ENCODE measurements at places on chromosomes 16 and 17.
A peak's percentile ranks its signal among the peaks of the same experiment; 100 is the strongest.

- DNase-seq, result no peak
Measured at GRCh38 chr17:28711723-28712031, at the start of gene PROCA1. Gene PROCA1 (minus strand): TSS chr17:28711888. CDS start chr17:28711660, 228 bp downstream.

- no peak for DNase-seq
Measured at GRCh38 chr17:36978810-36979564, 30.2 kb downstream of the AATF start.

GRCh38 chr17:8022360-8023003 is 16.4 kb upstream of the ALOX15B start:
- DNase-seq, result no peak

- DNase-seq, result no peak
Measured at GRCh38 chr16:6956511-6956910, 376.1 kb upstream of the RBFOX1 start.

DNA sequence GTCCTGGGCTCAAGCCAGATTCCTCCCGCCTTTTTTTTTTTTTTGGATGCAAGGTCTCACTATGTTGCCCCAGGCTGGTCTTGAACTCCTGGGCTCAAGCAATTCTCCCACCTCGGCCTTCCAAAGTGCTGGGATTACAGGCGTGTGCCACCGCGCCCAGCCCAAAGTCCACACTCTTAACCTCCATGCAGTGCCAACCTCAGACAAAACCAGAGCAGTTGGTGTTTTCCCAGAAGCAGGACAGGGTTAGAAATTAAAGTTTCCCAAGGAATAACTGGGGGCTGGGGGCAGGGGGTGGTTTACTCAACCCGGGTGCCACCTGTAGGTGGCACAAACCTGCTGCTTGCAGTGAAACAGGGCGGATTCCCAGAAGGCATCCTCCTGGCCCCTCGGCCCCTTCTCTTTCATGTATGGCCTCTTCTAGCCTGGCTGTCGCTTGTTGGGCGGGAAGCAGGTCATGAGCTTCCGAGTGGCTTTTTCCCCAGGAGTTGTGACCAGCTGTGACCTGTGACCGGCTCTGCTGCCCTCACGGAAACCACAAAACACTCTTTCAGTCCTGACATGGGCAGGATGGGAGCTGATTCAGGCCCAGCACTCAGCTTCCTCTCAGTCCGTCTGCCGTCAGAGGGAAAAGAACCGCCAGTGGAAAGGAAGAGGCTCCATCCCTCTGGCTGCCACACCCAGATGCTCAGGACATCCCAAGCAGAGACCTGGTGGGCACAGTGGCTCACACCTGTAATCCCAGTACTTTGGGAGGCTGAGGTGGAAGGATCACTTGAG is 25.6 kb upstream of the USP7 start:
- DNase-seq, result no peak

- DNase-seq, result no peak
Measured at GRCh38 chr16:8660841-8661301, 13.5 kb upstream of the ABAT start.

GRCh38 chr17:8151120-8151640 is 1.0 kb downstream of the PER1 start:
- no peak for DNase-seq

GRCh38 chr17:39579318-39580081 is 28.2 kb downstream of the NEUROD2 start:
- no peak for DNase-seq

DNA sequence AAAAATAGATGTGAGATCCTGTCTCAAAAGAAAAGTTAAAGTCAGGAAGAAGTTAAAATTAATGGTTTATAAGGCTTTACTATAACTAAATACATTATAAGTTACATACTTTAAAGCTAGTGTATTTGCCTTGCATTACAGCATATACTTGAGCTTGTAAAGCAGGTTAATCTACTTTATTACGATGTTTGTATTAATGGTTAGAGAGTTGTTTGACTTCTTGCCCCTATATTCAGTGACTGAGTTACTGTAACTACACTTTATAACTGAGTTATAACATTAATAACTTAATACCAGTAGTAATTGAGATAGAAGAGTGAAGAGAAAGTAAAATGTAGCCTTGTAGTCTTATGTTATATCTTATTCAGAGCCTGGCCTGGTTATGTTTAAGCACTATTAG is 22.9 kb downstream of the CLTC start:
- no peak for DNase-seq

- DNase-seq, result no peak
Measured at GRCh38 chr16:87678618-87679017, 76.3 kb downstream of the JPH3 start.

DNA sequence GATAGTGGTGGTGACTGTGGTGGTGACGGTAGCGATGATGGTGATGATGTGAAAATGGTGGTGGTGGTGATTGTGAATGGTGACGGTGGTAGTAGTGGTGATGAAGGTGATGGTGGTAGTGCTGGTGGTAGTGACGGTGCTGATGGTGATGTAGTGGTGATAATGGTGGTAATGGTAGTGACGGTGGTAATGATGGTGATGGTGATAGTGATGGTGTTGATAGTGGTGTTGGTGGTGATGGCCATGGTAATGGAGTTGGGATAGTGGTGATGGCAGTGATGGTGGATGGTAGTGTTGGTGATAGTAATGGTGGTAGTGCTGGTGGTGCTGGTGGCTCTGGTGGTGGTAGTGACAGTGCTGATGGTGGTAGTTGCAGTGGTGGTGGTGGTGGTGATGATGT is 14.7 kb upstream of the RBFOX1 start:
- no peak for DNase-seq

- no peak for DNase-seq
Measured at GRCh38 chr17:7043497-7044198, at the start of gene SLC16A11. Gene SLC16A11 (minus strand): TSS chr17:7044092. CDS start chr17:7043513, 579 bp downstream.

GRCh38 chr16:30775392-30776188 is 11.4 kb downstream of the ZNF629 start:
- DNase-seq, result peak; percentile 52

- DNase-seq, result no peak
Measured at GRCh38 chr17:64685705-64686104, 23.6 kb upstream of the SMURF2 start.

DNA sequence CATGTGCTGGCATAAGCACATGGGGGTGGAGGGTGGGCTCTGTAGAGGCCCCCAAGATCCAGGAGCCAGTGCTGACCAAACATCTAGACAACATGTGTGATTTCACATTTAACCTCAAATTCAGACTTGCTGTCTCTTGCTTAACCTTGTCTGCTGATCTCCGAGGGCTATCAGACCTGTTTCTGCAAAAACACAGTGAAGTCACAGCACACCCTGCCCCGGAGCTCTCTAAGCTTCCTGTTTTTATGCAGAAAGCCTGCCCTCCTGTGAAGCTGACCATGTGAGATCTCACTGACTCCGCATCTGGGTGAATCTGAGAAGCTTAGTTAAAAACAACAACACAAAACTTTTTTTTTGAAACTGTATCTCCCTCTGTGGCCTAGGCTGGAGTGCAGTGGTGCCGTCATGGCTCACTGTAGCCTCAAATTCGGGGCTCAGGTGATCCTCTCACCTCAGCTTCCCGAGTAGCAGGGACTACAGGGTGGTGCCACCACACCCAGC is 6.6 kb upstream of the DPEP2 start:
- no peak for DNase-seq

- DNase-seq, result no peak
Measured at GRCh38 chr17:3596804-3597464, 12.3 kb downstream of the TRPV1 start.

- DNase-seq, result no peak
Measured at GRCh38 chr16:72367851-72368250, 195.9 kb upstream of the PMFBP1 start.

DNA sequence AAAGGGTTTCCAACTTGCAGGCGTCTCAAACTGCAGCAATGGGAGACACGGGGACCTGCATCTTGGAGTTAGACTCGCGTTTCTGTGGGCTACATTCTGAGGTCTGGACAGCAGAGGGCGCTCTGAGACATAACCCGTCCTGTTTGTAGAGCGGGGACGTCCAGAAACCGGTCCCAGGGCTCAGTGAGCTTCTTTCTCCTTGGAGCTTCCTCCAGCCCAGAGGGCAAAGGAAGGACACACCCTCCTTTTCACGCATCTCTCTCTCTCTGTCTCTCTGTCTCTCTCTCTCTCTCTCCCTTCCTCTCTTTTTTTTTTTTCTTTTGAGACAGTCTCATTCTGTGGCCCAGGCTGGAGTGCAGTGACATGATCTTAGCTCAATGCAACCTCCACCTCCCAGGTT is 19.8 kb downstream of the COX4I1 start:
- no peak for DNase-seq

DNA sequence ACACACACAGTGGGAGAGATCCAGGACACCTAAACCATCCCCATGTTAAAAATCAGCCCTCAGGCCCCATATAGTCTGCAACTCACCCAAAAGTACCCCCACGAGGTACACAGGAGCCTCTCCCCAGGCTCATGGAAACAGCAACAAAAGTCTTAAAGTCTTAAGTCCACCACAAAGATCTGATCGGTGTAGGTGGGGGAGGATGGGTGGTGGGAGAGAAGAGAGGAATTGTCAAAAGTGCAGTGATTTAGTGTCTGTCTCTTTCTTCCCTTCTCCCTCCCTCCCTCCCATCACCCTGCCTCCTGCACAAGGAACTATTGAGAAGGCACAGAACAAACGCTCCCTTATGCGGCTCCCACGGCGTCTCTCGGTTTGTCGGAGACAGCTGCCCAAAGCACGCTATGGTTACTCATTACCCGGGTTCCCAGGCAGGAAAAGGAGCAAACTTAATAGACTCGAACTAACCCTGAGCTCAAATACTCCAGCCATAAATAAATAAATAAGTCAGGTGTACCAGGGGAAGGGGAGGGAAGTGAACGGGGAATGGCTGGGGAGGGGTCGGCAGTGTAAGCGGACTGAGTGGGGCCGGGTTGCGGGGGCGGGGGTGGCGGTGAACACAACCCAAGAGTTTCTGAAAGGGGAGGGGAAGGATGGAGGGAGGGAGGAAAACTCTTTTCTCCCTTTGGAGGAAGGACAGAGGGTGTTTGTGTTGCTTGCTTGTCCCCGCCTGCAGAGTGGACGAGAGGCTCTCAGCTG is 477.4 kb downstream of the SLC39A11 start:
- peak; percentile 21 for DNase-seq

- DNase-seq, result no peak
Measured at GRCh38 chr17:79513206-79513605, 97.6 kb downstream of the RBFOX3 start.

GRCh38 chr16:81266680-81267095 is 28.2 kb downstream of the BCO1 start:
- DNase-seq, result no peak

DNA sequence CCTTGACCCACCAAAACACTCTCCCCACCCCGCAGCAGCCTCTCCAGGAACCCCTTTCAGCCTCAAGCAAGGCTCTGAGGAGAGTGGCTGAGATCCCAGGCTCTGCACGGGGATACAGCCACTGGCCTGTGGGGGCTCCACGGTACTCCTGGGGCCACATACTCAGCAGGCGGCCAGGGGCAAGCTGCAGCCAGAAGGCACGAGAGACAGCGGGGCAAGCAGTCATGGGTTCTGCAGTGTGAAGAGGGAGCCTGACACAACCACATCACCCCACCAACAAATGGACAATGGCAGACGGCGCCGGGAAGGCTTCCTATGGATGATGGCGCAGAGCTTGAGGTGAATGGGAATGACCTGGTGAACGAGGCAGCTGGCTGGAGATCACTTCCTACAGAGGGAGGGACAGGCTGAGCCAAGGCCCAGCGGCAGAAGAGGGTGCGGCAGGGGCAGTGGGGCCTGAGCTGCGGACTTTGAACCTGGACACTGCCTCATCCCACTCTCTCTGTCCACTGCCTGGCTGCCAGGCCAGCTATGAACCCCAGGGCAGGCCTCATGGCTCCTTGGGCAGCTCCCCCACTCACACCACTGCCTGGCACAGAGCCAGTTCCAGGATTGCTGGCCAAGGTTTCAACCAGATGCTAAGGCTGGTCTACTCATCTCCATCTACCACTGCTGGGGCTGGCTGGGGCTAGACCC is 10.8 kb upstream of the BCAR1 start:
- no peak for DNase-seq

DNA sequence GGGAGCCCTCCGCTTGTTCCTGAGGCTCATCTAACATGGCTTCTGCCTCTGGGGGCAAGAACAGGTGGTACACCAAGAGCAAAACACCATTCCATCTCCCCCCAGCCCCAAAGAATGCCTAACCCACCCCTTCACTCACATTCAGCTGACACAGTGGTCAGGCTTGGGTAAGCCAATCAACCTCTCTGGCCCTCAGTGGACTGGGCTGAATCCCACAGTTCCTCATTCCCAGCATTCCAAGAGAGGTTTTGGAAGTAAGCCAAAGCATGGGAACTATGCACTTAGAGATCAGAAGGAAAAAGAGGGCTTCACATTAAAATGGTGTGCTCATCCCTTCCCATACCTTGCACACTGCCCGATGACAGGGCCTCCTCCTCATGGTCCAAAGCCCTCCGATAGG is 7.8 kb downstream of the PIGS start:
- peak; percentile 28 for DNase-seq

- peak; percentile 5 for DNase-seq
Measured at GRCh38 chr17:4100883-4101756, 41.7 kb downstream of the ZZEF1 start.

GRCh38 chr16:27381974-27382855 is 19.8 kb upstream of the IL21R start:
- no peak for DNase-seq

DNA sequence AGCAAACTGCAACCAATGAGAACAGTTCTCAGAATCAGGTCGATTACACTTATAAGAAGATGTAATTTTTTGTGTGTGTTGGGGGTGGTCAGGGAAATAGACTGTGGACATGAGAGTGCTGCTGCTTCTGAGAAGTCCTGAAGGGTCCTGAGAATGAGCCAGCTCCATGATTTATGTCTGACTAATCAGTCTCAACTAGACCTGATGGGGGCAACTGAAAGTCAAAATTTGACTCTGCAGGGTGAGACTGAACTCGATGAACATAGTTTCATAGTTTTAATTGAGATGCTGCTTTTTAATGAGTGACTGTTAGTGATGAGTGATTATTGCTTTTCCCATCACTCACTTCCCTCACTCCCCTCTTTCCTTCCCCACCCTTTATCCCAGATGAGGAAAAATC is 37.3 kb downstream of the SMARCE1 start:
- DNase-seq, result no peak

- DNase-seq, result no peak
Measured at GRCh38 chr17:57294101-57294500, 37.8 kb downstream of the MSI2 start.

GRCh38 chr16:743794-744500 is 3.1 kb upstream of the CIAO3 start:
- DNase-seq, result no peak

DNA sequence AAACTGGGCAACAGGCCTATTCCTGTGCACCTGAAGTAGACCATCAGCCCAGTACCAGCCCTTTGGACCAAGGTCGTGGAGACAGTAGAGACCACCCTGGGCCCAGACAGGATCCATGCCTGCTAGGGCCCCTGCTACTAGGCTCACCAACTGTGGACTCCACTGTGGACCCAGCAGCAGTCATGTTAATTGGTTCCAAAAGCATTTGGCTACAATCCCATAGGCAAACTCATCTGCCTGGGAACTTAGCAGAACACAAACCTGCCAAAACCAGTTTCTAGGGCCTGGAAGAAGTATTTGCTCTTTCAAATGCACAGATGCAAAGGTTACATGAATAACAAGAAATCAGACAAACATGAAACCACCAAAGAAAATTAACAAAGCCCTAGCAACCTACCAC is 53.1 kb downstream of the ACSM2A start:
- DNase-seq, result no peak
